Stimulated activated CD8-positive, alpha-beta memory T cell treated with anti-CD3 and anti-CD28 coated beads, Interleukin-7, amount 100 ng/mL, for 1 hour (primary cell): ENCODE measurements at places on chromosomes 13 and 19.

- DNase-seq, result no peak
Measured at GRCh38 chr19:41269055-41269454, 4.9 kb downstream of the HNRNPUL1 start.

DNA sequence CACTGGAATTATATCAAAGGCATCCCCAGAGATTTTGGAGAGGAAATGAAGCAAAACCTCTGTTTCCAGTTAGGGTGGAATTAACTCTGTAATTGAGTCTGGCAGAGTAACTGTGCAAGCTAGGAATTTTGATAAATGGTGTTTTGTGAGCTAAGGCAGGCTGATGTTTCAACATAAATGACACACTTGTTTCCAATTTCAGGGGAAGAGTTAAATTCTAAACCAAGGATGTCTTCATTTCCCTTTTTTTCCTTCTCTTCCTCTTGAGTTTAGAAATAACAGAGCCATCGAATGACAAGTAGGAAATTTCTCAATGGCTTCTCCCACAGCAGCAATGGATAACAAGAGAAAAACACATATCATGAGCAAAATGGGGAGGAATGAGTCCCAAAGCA lies 131.2 kb downstream of the IRS2 start:
- DNase-seq, result no peak

GRCh38 chr19:3515891-3516422 lies 9.8 kb downstream of the FZR1 start:
- DNase-seq, result no peak

DNA sequence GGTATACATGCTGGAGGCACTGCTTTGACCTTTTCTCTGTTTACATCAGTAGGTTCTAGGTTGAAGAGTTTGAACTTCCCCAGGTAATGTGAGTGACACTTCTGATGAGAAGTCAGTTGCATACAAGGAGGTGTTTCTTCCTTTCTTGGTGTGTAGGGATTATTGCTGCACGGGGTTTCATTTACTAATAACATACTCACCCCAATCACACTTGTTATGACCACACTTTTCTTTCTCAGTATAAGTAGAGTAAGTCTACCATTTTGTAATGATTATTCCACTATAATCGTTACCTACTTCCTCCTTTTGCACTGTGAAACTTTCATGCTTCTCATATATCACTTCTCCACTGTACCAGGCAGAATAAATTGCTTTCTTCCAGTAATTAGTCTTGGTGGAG lies 138.0 kb downstream of the TNFSF13B start:
- no peak for DNase-seq

DNA sequence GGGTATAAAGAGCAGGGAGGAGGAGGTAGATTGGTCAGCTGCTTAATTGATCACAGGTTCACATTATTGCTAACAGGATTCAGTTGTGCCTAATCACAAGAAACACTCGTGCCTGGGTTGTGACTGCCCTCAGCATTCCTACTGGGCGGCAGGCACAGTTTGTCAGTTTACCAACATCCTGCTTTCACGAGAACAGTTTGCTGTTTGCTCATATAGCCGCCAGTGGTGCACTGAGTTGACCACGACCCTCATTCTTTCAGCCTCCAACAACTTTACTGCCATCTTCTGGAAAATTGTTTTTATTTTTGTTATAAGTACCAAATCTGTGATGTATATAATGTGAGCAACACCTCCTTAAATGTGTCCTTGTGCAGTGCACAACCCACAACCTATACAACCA lies 16.2 kb upstream of the IFT88 start:
- DNase-seq, result no peak

DNA sequence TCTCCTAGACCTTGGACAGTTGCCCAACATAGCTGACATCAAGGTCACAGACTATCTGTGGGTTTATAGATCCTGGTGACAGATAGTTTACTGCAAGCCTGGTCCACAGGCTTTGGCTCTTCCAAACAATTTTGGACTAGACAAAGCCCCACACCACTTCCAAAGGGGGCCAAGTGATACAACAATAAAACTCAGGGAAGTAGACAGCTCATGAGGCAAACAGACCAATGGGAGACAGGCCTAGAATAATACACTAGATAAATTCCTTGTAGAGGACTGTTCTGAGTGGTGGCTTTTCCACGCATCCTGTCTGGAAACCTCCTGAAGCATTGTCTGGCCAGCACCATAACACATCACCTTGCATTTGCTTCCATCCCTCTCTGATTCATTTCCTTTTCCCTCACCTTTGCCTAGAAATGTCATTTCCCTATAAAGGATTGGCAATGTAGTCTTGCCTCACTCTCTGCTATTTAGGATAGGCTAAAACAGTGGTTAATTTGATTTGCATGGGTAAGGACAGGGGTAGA lies 284.2 kb downstream of the POU4F1 start:
- no peak for DNase-seq

DNA sequence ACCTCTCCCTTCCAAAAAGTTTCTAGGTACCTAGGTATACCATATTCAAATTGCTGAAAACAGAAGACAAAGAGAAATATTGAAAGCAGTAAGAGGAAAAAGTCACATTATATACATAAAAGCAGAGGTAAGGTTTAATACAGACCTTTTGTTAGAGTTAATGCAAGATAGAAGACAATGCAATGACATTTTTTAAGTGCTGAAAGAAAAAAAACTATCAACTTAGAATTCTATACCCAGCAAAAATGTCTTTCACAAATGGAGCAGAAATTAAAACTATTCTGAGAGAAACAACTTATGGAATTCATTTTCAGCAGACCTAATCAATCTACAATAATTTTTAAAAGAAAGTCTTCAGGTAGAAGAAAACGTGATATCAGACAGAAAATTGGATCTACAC lies 77.2 kb downstream of the CRYL1 start:
- DNase-seq, result no peak

DNA sequence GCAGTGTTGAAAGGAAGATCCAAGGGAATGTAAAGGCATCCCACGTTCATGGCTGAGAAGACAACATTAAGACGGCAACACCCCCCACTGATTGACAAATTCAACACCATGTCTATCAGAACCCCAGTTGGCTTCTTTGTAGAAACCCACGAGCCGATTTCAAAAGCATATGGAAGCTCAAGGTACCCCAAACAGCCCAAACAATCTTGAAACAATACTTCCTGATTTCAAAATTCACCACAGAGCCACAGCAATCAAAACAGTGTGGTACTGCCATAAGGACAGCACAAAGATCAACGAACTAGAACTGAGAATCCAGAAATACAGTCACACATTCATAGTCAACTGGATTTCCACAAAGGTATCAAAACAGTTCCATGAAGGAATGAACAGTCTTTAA lies 6.2 kb downstream of the MIER2 start:
- no peak for DNase-seq

DNA sequence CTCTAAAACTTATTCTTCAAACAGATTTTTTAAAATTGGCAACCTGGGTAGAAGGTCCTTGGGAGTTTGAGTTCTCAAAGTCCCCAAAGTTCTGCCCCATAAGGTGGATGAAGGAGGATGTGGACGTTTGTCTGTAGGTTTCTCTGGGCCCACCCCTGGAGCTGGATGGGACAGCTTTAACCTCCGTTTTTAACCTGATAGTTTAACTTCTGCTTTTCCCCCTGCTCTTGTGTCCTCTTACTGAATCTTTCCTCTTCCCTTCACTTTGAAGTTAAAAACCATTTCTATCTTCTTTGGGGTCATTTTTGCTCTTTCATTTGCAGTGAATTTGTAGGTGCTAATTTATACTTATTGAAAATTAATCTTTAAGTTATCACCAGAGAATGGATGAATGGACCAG lies 79.1 kb downstream of the ESD start:
- DNase-seq, result no peak

DNA sequence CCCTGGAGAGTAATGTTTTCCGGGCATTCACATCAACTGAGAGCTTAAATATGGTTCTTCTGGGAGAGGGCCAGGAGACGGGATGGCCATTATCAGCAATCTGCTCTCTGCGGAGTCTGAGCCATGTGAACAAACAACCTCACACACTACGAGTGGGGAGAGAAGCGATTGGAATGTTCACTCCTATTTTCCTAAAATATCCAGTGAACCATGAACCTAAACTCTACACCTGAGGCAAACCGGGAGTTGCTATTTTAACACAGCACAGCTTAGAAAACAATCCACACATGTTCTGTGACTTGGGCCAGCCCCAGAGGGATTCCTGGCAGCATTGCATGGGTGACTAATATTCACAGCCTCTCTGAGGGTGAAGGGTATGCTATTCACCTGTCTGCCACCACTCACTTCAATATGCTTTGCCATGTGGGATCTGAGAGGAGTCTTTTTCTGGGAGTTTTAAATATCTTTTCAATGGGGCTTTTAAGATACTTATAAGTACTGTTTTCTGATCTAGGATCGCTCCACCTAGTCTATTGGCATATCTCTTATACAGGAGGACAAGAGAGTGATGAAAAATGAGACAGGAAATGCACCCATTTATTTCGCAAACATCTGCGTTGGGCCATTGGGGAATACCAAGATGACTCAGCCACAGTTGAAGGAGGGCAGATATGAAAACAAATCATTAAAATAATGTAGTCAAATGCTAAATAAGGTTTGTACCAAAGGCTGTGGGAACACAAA lies 72.6 kb upstream of the SERP2 start:
- no peak for DNase-seq

- DNase-seq, result no peak
Measured at GRCh38 chr13:103101500-103101899, 35.3 kb upstream of the SLC10A2 start.

DNA sequence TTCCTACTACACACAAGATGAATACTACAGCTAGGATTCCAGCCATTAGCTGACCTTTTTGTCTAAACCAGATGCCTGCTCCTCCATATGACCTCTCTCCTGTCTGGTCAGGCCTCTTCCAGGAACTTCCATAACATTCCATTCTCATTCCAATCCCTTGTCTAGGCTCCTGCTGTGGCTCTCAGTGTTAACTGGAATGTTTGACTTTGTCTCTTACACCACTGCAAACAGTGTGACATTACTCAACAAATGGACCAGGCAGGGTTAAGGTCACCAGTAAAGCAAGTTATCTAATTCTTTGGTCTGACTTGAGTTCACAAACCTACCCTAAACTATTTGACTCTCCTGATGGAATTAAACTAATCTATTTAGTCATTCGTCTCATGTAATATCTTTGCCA lies 2.1 kb upstream of the GPC6 start:
- DNase-seq, result no peak

- DNase-seq, result no peak
Measured at GRCh38 chr13:40479196-40479845, 187.1 kb downstream of the FOXO1 start.

GRCh38 chr13:113664751-113665596 lies 2.0 kb upstream of the GRK1 start:
- DNase-seq, result no peak

DNA sequence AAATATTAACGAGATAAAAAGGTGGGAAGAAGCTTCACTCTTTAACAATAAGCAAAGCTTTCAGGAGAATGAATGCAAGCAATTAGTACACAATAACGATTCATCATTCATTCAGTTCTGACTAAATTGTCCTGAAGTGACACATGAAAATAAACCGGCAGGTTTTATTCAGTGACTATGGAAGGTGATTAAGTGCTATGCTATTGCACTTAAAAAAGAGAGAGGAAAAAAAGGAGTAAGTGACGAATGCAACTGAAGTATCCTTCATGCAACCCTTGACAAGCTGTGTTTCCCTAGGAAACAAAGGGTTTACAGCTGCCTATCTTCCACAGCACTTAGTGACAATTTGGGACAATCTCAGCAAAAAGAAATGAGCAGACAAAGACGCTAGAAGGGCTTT lies 1.4 kb downstream of the LIG4 start:
- no peak for DNase-seq

GRCh38 chr19:43519436-43520088 lies 7.4 kb downstream of the ETHE1 start:
- DNase-seq, result peak; percentile 56

GRCh38 chr13:20528452-20528851 lies 2.8 kb upstream of the CRYL1 start:
- DNase-seq, result no peak

- no peak for DNase-seq
Measured at GRCh38 chr13:50509771-50510441, 333.6 kb downstream of the DLEU7 start.

- DNase-seq, result no peak
Measured at GRCh38 chr13:78103936-78104335, 185.3 kb upstream of the EDNRB start.

- no peak for DNase-seq
Measured at GRCh38 chr19:4722671-4723594, 709 bp downstream of the DPP9 start.

- no peak for DNase-seq
Measured at GRCh38 chr13:32629313-32629712, 43.1 kb downstream of the PDS5B start.

- DNase-seq, result no peak
Measured at GRCh38 chr13:34675626-34676025, 266.4 kb upstream of the NBEA start.
